ENCODE measurements at places on chromosomes 16 and 17. TPM values are rescaled to one million over a fixed set of nuclear protein-coding genes. Genes with fewer than 3 reads are reported as not detected.

- H3K4me3 ChIP-seq: no peak overlapping the region
- H3K27ac ChIP-seq: no peak overlapping the region
- peaks cover under 1% of the 10 kb centered on the region for H3K4me1 ChIP-seq
- DNase-seq: no peak
- H3K27me3 ChIP-seq: no peaks in the 10 kb centered on the region
Measured at GRCh38 chr17:29451121-29451742, 61.1 kb downstream of the TAOK1 start.

DNA sequence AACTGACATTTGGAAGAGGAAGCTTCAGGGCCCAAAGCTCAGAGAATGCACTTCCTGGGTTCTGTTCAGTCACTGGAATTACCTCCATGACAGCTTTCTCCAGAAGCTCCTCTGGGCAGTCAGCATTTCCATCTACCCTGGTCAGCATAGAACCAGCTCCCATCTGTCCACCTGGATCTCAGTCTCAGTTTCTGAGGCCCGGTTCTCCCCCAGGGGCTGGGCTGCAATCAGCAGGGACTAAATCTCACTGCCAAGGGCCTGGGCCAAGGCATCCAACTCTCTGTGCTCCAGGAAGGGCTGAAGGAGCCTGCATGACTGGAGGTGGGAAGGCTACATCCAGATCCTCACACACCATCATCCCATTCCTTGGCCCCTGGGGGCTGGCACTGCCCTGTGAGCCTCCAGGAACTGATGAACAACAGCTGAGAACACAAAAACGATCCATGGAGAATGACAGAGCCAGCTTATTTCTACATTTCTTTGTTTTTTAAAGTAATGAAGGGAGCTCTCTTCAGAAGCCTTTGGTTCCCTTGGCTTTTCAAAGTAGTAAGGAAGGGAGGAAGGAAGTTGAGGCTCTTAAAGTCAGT lies 66.3 kb upstream of the MRTFB start:
- peaks cover 6% of the 10 kb centered on the region for H3K4me1 ChIP-seq
- no peak overlapping the region for H3K4me3 ChIP-seq
- H3K36me3 ChIP-seq: no peaks in the 10 kb centered on the region
- H3K27ac ChIP-seq: no peak overlapping the region
- no peak for DNase-seq
- H3K27me3 ChIP-seq: peaks cover 11% of the 10 kb centered on the region

DNA sequence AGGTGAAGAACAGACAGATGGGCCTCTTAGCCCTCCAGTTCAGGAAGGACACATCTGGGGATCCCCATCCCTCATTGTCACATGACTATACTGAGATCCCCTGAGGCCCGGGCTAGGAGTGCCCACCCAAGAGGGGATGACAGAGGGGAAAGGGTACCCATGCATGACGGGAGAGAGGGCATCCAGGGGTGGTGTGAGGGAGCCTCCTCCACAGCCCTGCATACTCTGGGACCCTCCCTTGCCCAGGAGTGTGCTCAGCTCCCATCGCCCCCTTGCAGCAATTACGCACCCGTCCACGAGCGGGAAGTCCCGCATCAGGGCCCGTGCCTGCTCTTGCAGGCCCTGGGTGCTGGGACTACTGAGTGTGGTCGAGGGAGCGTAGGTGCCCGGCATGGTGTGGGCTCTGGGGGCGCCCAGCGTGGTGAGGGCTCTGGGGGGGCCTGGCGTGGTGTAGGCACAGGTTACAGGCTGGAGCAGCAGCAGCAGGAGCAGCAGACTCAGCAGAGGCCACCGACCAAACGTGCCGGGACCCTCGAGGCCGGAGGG lies 6.5 kb downstream of the DPEP2 start:
- peaks cover 4% of the 10 kb centered on the region for H3K4me1 ChIP-seq
- DNase-seq: no peak
- no peaks in the 10 kb centered on the region for H3K36me3 ChIP-seq
- no peak overlapping the region for H3K4me3 ChIP-seq
- H3K27me3 ChIP-seq: no peaks in the 10 kb centered on the region

DNA sequence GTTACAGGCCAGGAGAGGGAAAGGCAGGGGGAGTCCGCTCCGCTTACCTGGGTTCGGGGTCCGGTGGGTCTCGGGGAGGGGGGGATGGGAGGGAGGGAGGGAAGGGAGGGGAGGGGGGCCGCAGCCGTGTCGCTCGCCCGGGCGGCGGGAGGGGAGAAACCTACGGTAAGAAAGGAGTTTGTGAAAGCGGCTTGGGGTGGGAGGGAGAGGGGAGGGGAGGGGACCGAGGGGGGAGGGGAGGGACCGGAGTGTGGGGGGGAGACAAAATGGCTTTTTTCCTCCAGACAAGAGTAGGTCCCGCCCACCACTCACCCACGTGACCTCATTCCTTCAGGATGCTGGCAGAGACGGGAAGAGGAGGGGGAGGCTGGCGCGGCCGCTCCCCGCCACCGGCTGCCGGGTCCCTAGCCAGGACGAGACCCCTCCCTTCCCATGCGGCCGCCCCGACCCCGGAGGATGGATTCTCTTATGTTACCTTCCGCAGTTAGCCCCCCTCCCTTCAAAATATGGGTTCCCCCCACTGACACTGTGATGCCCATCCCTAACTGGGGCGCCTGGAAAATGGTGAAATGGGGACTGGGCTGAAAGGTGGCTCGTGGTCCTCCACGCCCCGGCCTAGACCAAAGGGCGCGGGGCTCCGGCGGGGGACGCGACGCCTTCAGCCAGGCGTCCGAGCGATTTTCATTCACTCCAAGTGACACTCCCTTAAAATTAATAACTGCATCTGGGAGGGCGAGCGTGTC lies at the start of gene PCGF2:
TSS of gene PCGF2 (minus strand) at position 188 of the 743 bp plus-strand sequence. CDS start 7,934 bp downstream, outside the sequence.
- H3K36me3 ChIP-seq: no peaks in the 10 kb centered on the region
- H3K27ac ChIP-seq: peak within 1 kb of the TSS; percentile 68
- peak within 1 kb of the TSS; percentile 80 for H3K4me3 ChIP-seq
- H3K27me3 ChIP-seq: no peaks in the 10 kb centered on the region

- peaks cover 4% of the 10 kb centered on the region for H3K27me3 ChIP-seq
- no peak overlapping the region for H3K27ac ChIP-seq
Measured at GRCh38 chr17:58913971-58914769, 158.5 kb downstream of the PPM1E start.

GRCh38 chr16:9395958-9396359 lies 304.5 kb downstream of the HAPSTR1 start:
- H3K4me3 ChIP-seq: no peak overlapping the region
- no peak overlapping the region for H3K27ac ChIP-seq
- DNase-seq: no peak
- H3K4me1 ChIP-seq: peaks cover 3% of the 10 kb centered on the region

GRCh38 chr16:67241008-67241900 lies 6.0 kb downstream of the FHOD1 start:
- peak; percentile 36 for DNase-seq
- H3K4me1 ChIP-seq: peaks cover 52% of the 10 kb centered on the region
- H3K27me3 ChIP-seq: no peaks in the 10 kb centered on the region

DNA sequence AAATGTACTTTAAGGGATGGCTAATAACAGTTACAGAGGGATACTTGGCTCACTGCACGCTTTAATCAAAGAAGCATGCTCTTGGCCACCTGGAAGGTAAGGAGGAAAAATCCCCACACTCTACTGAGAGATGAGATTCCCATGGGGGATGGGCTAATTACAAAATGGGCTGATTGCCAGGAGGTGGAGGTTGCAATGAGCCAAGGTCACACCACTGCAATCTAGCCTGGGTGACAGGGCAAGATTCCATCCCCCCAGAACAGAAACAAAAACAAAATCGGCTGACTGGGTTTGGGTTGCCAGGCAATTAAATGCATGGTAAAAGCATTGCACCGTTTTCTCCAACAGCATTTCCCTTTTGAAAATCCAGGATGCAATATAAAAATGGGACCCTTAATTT lies 18.0 kb downstream of the N4BP1 start:
- no peak for DNase-seq
- H3K27me3 ChIP-seq: no peaks in the 10 kb centered on the region
- H3K36me3 ChIP-seq: peaks cover under 1% of the 10 kb centered on the region
- no peak overlapping the region for H3K27ac ChIP-seq

- DNase-seq: peak; percentile 79
- H3K36me3 ChIP-seq: no peaks in the 10 kb centered on the region
- H3K27me3 ChIP-seq: no peaks in the 10 kb centered on the region
- H3K4me1 ChIP-seq: peaks cover 31% of the 10 kb centered on the region
- H3K4me3 ChIP-seq: no peak overlapping the region
- H3K27ac ChIP-seq: peak overlapping the region; percentile 72
Measured at GRCh38 chr17:47335101-47335936, 11.6 kb downstream of the EFCAB13 start.

DNA sequence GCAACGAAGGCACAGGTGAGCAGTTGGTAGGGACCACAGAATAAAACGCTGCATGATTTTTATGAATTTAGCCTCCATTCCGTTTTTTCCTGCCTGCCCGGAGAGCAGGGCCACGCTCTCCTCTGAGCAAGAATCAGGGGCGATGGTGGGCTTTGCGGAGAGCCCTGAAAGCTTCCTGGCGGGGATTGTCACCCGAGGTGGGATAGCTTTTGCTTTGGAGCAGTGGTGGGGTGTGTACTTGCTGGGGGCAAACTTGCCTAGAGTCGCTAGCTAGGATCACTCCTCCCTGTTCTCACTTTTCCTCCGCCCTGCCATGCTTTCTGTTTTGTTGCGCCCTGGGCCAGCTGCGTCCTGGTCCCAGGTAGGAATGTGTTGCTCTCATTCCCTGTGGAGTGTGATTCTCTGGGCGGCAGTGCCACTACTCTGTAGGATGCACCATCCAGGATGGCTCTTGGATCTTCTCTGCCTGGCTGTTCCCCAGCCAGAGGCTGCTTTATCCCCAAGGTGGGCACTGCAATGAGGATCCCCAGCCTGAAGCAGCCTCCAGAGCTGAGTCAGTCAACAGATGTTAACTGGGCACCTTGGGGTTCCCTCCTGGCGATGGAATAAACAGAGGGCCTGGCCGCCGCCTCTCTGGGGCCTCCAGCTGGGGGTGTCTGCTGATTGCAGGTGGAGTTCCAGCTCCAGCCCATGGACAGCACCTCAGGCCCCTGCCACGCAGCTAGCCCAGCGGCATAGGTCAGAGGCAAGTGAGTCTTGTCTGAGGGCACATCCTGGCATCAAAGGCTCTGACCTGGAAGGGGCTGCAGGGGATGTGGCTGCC lies 360.9 kb upstream of the TNRC6C start:
- H3K27ac ChIP-seq: no peak overlapping the region
- DNase-seq: no peak
- no peaks in the 10 kb centered on the region for H3K27me3 ChIP-seq
- no peaks in the 10 kb centered on the region for H3K4me1 ChIP-seq

GRCh38 chr17:48310748-48311213 lies 119.2 kb downstream of the SKAP1 start:
- no peaks in the 10 kb centered on the region for H3K4me1 ChIP-seq
- no peak overlapping the region for H3K27ac ChIP-seq
- H3K36me3 ChIP-seq: no peaks in the 10 kb centered on the region
- H3K27me3 ChIP-seq: no peaks in the 10 kb centered on the region

The ZDHHC1 gene
- 14.4 TPM for total RNA-seq

The MYL11 gene
- not detected for total RNA-seq

The BCL6B gene
- 163 TPM for total RNA-seq

The MLYCD gene
- 3.4 TPM for total RNA-seq

The KCNG4 gene
- not detected for total RNA-seq

Data from endothelial cell of umbilical vein (primary cell).